Activated naive CD8-positive, alpha-beta T cell treated with anti-CD3 and anti-CD28 coated beads for 36 hours (primary cell): ENCODE measurements at places on chromosomes 16 and 17. TPM values are rescaled to one million over a fixed set of nuclear protein-coding genes. Genes with fewer than 3 reads are reported as not detected.

Gene CHRNB1
- total RNA-seq, result 10.6 TPM

Gene GSDMA
- total RNA-seq, result 0.16 TPM

Gene PRAC1
- not detected for total RNA-seq

Gene LONP2
- 53.0 TPM for total RNA-seq

Gene NPIPA8
- 8.6 TPM for total RNA-seq

Gene SP2
- 18.8 TPM for total RNA-seq

Gene MAF
- 0.54 TPM for total RNA-seq

Gene ZNF469
- total RNA-seq, result 1.3 TPM
